ENCODE measurements at places on chromosomes 16 and 17.

DNA sequence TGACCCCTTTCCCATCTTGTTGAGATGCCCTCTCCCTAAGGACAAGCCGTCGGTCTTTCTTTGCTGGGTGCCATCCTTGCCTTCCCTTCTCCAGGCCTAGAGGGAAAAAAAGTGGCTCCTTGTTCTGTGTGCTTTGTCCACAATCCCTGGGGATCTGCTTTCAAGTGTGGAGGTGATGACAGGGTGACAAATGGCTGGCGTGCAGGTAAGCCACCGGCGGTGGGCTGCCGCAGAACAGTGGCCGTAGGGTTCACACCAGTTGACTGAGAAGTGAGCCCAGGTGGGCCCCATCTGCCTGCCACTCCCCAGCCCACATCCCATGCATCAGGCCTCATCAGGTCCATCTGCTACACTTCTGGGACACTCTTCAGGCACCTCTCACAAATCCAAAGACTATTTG, 11.4 kb upstream of the CALB2 start:
- no peak for DNase-seq

GRCh38 chr17:36935671-36936454, 1.4 kb upstream of the LHX1 start:
- no peak for DNase-seq

GRCh38 chr17:40322358-40323315, 13.7 kb downstream of the RARA start:
- DNase-seq: no peak

- no peak for DNase-seq
Measured at GRCh38 chr17:59684967-59685366, 22.3 kb downstream of the PTRH2 start.

GRCh38 chr17:2055292-2056205, 646 bp downstream of the HIC1 start:
- no peak for DNase-seq

DNA sequence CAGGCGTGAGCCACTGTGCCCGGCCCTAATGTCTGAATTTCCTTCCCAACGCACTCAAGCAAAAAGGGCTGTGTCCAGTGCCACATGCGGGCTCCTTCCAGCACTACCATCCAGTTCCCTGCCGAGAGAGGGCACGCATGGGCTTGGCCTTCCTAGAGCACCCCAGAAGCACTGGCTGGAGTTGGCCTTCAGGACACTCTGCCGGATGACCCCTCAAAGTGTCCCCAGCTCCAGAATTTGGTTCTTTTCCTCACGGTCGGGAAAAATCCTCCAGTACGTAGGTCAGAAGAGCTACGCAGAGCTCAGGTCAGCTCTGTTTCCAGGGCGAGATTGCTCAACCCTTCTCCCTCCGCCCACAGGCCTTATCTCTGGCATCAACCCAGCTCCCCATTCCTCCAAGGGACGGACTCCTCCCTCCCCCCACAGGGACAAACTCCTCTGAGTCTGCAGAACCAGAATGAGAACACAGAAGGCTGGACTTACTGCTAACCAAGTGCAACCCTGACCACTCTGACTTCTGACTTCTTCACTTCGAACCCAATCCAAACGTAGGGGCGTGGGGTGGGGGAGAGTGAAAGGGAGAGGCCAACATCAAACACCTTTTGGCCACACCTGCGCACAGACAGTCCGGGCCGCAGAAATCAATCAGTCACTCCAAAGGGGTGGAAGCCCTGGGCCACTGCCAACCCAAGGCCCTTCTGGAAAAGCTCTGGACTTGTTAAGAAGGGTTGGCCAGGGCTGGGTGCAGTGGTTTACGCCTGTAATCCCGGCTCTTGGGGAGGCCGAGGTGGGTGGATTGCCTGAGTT, 3.6 kb downstream of the CDC42EP4 start:
- DNase-seq: no peak

DNA sequence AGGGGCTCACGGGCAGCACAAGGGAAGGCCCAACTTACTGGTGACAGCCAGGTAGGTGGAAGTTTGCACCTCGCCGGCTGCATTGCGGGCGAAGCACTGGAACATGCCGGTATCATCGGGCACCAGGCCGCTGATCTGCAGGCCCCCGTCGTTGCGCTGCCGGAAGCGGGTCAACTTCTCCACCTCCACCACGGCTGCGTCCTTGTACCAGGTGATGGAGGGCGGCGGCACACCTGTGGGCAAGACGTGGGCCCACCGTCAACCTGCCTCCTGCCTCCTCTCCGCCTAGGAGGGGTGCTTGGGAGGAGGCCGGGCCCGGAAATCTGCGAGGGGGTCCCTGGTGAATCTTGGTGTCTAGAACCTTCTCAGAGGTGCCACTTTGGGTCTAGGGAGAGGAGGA, 123.6 kb upstream of the CDC42EP4 start:
- DNase-seq: no peak

DNA sequence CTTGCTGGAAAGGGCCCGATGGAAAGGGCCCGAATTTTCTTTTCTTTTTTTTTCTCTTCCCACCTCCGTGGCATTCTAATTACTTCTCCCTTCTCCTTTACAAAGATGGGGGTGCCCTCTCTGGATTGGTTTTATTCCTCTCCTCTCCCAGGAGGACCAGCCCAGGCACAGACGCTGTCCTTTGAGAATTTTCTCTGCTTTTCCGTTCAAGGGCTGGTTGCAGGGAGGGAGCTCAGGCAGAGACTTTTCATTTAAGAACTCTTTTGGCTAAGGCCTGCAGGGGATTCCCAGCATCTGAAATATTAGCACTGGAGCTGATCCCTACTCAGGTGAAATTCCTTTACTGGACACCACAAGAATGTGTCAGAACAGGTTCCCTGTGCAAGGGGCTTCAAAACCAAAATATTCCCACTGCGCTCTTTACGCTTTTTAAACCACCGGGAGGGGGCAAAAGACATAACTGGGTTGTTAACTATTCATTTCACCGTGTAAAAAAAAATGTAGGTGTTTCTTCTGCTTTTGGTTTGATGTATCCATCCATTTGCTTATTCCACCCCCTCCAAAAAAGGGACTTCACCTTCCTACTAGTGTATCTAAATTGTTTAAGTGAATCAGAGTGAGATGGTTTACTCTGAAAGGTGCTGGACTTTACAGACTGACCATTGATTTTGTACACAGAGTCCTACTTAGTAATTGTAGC, 1.4 kb downstream of the NFAT5 start:
- DNase-seq: no peak

DNA sequence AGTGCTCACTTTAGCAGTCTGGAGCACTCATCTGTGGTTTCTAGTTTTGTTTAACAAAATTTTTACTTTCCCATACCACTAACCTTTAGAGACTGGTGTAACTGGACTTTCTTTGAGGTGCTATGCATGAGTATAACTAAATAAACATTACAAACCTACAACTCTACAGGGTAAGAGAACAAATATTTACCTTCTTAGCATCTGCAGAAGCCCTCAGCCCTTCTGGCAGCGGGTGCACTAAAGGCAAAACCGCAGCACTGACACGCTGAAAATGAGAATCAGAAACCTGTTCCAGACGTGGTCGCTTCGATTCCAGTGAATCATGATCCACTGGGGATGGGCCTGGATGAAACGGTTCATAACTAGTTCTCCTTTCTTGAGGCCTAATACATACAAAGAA, 43.7 kb downstream of the NCOR1 start:
- no peak for DNase-seq

- no peak for DNase-seq
Measured at GRCh38 chr17:58265902-58266875, 14.5 kb downstream of the MPO start.

DNA sequence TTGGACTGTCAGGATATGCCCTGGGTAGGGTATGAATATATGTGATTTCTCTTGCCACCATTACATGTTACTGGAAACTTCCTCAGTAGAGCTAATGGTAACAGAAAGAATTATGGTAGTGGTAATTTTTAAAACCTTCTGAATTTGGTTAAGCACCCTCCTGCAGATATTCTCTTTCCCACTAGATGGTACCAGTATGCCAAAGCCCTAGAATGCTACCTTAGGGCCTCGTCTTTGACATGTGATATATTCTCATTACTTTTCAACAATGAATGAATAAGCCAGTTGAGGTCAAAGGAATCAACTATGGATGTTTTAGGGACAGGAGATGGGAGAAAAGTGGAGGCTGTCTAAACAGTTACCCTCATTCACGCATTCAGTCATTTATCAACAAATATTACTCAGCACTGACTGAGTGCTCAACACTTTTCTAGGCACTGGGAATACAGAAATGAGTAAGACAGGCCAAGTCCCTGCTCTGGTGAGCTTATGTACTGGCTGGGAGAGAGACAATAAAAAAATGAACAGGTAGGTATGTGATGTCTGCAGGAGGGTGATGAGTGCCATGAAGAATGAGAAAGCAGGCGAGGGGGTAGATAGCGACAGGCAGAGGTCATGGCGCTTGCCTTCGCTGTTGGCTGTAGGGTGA, 14.7 kb downstream of the CDH13 start:
- DNase-seq: no peak

GRCh38 chr16:27482397-27483087, 67.2 kb downstream of the GTF3C1 start:
- DNase-seq: no peak

- DNase-seq: no peak
Measured at GRCh38 chr17:62966426-62967204, 580 bp downstream of the TANC2 start.

DNA sequence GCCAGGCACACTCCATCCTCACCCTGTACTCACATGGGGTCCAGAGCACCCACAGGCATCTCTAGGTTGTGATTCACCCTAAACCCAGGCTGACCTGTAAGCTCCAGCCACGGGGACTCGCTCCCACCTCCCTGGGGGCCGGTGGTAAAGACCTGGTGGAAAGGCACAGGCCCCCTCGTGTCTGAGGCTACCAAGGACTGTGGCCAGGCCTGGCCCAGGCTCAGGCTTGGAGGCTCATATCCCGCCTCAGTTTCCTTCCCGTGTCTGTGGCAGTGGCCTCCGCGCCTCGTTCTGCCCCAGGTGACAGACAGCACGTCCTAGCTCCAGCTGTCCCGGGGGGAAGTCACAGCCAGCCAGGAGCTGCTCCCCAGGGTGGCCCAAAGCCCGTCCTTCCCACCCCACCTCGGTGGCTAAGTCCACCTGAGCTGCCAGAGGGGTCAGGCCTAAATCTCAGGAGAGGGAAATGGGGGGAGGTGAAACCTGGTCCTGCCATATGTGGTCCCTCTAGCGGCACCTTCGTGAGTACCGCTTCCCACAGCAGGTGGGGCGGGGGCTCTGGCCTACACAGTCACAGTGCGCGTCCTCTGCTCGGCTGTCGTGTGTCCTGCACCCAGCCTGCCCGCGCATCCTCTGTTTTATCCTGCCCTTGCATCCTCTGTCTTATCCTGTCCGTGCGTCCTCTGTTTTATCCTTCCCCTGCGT, 12.6 kb downstream of the CDH15 start:
- no peak for DNase-seq

- no peak for DNase-seq
Measured at GRCh38 chr16:63655846-63656245, 1466.0 kb downstream of the CDH11 start.

- DNase-seq: no peak
Measured at GRCh38 chr16:49548325-49548970, 174.8 kb downstream of the C16orf78 start.

GRCh38 chr17:2157675-2158395, 102.9 kb downstream of the HIC1 start:
- no peak for DNase-seq

DNA sequence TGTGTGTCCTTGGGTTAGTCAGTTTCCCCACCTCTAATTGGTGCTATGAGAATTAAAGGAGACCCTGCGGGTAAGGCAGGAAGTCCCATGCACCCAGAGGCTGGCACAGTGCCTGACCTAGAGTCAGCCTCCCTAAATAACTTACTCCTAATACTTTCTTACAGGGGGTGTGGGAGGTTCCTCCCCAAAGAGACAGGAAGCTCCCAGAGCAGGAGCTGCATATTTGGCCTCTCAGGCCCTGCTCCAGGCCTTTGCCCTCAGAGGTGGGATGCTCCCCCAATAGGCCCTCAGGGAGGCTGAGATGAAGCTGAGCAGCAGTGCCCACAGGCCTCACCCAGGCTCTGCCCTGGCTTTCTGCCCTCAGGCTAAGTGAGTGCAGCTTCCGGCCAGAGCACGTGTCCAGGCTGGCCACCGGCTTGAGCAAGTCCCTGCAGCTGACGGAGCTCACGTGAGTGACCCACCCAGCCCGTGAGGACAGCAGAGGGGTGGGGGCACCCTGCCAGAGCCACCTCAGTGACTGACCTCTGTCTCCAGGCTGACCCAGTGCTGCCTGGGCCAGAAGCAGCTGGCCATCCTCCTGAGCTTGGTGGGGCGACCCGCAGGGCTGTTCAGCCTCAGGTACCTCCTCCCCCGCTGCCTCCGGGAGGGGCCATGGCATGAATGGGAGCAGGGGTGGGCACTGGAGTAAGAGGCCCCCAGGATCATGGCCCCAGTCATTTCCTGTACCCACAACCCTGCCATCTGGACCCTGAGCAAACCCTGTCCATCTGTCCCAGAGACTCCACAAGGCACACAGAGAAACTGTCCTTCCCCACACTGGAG, 31.1 kb upstream of the CPNE2 start:
- DNase-seq: no peak

DNA sequence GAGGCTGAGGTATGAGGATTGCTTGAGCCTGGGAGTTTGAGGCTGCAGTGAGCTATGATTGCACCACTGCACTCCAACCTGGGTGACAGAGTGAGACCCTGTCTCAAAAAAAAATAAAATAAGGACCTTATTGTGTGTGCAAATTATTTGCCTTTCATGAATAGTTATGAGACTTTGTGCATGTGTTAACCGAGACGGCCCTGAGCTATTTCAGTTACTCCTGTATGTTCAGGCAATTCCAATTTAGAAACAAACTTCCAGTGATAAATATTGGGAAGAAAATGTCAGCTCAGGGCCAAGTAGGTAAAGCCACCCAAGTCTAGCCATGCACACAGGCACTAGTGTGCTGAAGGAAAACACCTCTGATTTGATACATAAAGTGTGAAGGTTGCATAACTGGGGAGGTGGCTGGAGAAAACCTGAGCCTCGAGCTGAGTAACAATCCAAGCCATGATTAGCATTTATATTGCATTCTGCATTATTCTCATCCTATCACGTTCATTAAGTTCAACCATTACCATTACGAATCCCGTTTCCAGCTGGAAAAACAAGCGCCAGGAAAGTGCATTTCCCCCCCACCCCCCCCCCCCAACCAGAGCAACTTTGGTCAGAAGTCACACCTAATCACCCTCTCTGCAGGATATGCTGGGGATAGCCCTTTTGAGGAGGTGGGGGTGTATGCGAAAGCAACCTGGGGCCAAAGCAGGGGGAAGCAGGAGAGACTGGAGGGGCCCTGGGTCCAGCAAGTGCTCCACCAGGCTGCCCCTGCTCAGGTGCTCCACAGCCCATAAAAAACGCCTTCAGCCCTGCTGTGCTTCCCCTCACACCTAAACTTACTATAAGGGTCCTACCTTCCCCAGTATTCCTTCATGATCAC, 18.6 kb upstream of the ENDOV start:
- DNase-seq: no peak
